Right atrium auricular region (tissue), 2 donors: ENCODE measurements at places on chromosomes 3 and 15. TPM values are rescaled to one million over a fixed set of nuclear protein-coding genes. Genes with fewer than 3 reads are reported as not detected.

DNA sequence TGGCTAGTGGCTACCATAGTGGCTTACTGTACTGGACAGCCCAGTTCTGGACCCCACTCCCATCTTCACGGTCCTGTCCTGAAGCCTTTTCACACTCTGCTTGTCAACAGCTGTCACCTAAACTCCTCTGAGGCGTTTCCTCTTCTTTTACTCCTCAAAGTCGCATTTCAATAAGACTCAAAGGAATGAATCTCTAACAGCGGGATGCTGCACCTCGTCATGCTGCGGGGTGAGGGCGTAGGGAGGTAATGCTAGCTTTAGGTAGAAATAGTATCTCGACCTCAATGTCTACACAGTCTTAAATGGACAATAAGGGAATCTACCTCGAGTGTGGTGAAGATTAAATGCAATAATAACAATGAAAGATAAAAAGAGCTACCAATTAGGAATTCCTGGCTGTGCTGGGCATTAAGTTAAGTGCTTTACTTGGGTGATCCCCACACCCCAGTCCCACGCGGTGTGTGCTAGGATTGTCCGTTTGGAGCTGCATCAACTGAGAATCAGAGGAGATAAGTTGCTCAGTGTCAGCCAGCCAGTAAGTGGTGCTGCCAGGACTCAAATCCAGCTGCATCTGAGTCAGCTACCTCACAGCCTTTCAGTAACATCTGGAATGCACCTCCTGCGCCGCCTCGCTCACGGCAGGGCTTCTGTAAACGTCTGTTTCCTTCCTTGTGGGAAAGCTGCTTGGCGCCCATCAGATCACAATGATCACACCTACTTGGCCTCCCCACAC, 14.0 kb downstream of the PLA2G4D start:
- DNase-seq: no peak

DNA sequence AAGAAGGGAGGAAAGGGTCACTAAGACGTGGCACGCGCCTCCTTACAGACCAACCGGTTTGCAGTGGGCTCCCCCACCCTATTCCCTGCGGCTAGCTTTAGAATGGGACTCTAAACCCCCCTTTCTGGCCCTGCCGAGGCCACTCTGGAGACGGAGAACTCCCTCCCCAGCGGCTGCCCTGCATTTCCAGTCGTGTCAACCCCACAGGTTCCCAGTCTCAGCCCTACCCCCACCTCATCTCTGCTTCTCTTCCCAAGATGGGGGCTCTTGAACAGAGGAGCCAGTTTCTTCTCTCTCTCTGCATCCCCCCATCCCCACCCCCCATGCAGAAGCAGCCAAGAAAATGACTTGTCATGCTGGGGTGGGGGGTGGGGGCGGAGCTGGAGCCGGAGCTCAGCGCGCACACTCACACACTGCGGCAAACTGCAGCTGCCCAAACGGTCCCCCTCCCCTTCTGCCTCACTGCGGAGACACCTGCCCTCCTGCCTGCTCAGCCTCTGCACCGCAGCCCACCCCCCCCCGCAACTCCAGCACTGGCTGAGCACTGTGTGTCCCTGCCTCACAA, 871 bp downstream of the MAP1A start:
- peak; percentile 59 for DNase-seq

- DNase-seq: no peak
These were observed 226.8 kb downstream of the NTRK3 start for GRCh38 chr15:88029696-88030095.

- no peak for DNase-seq
These were observed 292.6 kb upstream of the DPH6 start for GRCh38 chr15:35838424-35839111.

DNA sequence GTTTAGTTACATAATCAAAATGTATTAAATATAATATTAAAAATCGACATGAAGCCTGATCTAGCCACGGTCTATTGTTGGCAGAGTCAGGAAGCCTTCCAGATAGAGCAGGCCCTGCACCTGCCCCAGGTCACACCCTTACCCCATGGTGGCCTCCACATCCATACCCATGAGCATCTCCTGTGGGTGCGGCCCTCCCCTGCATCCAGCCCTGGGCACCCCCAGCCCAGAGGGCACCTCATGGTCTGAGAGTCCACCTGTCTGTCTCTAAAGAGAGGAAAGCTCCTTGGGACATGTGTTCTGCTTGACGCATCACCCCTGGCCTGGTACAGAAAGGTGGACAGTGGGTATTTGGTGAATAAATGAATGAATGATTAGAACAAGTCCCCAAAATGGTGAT, 37.2 kb upstream of the CSPG4 start:
- DNase-seq: no peak

DNA sequence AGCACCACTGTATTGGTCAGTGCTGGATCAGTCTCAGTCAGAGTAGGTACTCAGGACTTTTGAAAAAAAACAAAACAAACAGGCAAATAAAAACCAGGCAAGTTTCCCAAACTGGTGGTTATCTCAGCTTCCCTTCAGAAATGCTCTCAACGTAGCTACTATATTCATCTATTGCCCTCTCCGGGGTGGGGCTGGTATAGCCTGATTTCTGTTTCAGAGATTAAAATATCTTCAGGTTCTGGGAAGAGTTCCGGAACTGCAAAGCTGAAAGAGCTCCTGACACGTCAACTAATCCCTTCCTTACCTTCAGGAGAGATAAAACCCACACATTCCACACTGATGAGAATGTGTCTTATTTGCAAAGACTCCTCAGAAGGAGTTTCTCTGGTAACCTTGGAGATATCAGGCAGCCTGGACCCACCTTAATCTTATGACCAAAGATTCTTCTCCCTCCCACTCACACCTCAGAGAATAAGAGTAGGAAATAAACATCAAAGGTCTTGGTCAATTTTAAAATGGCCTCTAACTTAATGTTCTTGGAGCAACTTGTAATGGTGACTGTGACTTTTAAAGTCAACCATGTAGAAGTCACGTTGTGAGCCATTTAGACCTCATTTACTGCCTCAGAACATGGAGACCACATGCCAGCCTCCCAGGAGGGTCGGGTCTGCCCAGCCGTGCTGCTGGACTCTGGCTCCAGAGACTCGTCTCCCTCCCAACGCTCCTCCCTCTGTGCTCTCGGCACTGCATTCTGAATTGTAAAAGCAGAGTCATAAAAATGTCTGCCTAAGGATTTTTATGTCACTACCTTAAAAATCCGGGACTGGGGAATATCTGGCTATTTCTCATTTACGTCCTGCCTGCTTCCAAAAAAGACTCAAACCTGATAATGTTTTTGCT, 53.8 kb downstream of the CDCP1 start:
- DNase-seq: no peak

- DNase-seq: no peak
These were observed 14.8 kb downstream of the HRH1 start for GRCh38 chr3:11168881-11169805.

DNA sequence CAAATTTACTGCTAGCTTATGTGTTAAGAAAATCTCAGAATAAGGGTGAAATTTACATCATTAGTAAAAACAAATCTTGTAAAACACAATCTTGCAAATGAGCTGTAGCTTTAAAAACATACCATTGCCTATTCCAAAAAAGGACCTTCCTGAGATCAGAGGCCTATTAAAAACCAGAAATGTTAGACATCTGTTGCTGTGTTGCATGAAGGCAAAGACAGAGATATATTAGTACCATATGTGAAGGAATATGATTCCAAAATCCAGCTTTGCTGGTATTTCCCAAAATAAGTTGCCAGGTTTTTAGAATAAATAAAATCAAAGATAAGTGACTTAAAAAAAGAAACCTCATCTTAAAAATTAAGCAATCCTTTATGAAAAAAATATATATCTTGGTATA, 504.1 kb upstream of the CDIN1 start:
- no peak for DNase-seq

GRCh38 chr15:95604634-95605036, 725.9 kb upstream of the NR2F2 start:
- DNase-seq: no peak

DNA sequence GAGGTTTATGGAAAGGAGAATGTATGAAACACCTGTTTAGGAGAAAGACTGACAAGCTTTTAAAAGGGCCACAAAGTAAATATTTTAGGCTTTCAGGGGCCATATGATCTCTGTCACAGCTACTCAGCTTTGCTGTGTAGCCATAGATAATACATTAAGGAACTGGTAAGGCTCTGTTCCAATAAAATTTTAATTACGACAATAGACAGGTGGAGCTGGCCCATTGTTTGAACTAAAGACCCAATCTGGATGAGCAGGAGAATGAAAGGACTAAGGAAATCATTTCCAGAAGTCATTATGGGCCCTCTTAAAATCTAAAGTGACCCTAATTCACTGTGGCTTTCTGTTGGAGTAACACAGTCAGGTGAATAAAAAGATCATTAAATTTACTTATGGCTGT, 48.5 kb upstream of the SLC12A8 start:
- DNase-seq: no peak

DNA sequence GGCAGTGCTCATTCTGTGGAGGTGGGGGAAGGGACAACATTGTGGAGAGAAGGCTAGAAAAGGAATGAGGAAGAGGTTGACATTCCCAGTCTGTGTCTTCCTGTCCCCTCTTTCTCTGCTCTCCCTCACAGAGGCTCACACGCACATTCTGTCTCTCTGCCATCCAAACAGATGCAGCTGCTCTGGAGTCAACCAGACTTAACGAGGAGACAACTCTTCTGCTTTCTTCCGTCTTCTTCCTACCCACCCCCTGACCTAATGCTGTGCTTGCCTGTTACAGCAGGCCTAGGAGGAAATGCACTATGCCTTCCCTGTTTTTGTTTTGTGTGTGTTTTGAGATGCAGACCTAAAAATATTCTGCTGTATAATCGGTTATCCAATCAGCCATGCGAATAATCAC, 121.9 kb downstream of the CACNA1D start:
- no peak for DNase-seq

DNA sequence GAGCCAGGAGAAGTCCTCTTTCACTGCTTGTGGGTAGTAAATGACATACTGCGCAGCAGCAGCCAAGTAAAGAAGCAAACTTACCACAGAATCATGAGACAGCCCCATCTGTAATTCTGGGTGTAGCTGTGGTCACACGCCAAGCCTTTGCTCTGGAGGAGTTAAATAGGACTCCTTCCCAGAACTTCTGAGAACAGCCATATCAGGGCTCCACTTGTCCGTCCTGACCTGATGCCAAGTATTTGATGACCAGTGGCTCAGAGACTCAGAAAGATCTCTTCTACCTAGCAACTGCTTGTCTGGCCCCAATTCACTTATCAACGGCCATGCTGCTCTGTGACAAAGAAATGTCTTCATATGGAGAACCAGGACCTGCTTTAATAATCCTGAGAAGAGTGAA, 20.6 kb upstream of the GOLIM4 start:
- DNase-seq: peak; percentile 76

Gene BMF
- 3.0 TPM for total RNA-seq

- DNase-seq: no peak
These were observed 372.1 kb downstream of the LPP start for GRCh38 chr3:188526057-188526456.

Gene RHO
- not detected for total RNA-seq

GRCh38 chr3:16174026-16174355, 489 bp upstream of the GALNT15 start:
- DNase-seq: no peak

Gene FETUB
- total RNA-seq: not detected

Gene PIF1
- 0.56 TPM for total RNA-seq

Gene CLDN11
- 9.0 TPM for total RNA-seq

DNA sequence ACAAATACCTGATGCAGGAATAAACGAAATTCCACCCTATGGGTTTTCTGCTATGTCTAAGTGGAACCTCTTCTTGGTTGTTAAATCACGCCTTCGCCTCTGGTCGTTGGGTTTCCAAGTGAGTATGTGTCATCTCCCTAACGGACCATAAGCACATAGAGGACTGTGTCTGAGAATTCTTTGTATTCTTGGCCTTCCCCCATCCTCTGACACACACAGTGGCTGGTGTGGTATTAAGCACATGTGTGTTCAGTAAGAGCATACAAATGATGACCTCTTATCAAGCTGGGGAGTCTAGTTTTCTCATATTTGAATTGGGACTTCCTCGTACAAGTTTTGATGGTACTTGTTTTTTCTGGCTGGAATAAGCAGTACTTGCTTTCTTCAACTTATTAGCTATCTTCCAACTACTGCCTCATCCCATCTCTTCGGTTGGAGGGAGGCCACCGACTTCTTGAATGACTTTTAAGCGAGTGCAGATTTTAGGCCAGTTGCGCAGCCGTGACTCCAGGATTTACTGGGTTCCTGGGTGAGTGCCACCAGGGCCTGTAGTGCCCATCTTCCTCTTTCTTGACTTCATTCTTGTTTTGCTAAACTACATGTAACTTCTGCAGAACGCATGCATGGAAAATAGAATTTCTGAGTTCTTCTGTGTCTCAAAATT, 240.2 kb downstream of the ADAMTS17 start:
- peak; percentile 74 for DNase-seq

Gene SYNPR
- total RNA-seq: 2.7 TPM

Gene EPHA6
- 0.22 TPM for total RNA-seq

GRCh38 chr15:91192285-91192684, 92.2 kb downstream of the SV2B start:
- no peak for DNase-seq

Gene KLHL40
- total RNA-seq: 0.63 TPM

Gene CPA3
- 1.3 TPM for total RNA-seq

- no peak for DNase-seq
These were observed 8.7 kb downstream of the SRP14 start for GRCh38 chr15:40029979-40030893.

GRCh38 chr15:69288531-69289341, 10.0 kb upstream of the PAQR5 start:
- DNase-seq: no peak
